ENCODE measurements at places on chromosomes 2 and 18. TPM values are rescaled to one million over a fixed set of nuclear protein-coding genes. Genes with fewer than 3 reads are reported as not detected.
A peak's percentile ranks its signal among the peaks of the same experiment; 100 is the strongest.

DNA sequence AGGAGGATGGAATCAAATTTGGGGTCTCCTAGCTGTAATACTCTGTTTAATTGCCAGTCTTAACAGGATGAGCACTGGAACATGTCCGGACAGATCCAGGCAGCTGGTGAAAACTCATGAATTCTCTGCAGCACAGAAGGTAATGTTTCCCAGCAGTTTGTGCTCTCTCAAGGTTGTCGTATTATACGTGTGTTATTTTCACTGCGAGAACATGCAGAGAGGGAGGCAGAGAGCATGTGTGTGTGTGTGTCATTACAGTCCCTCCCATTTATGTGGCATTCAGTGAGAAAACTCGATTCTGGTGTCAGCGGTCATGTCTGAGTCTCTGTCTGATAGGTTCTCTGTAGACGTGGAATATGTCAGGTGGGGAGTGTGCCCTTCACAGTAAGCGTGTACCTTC lies 150.2 kb upstream of the POU3F3 start:
- H3K4me3 ChIP-seq: no peak overlapping the region
- no peak for DNase-seq
- H3K27me3 ChIP-seq: no peaks in the 10 kb centered on the region
- no peaks in the 10 kb centered on the region for H3K4me1 ChIP-seq

Gene POTEE
- polyA plus RNA-seq: 0.10 TPM

- H3K4me1 ChIP-seq: peaks cover 8% of the 10 kb centered on the region
- H3K36me3 ChIP-seq: no peaks in the 10 kb centered on the region
- DNase-seq: no peak
Observed at GRCh38 chr2:773256-774160, 96.3 kb upstream of the TMEM18 start.

DNA sequence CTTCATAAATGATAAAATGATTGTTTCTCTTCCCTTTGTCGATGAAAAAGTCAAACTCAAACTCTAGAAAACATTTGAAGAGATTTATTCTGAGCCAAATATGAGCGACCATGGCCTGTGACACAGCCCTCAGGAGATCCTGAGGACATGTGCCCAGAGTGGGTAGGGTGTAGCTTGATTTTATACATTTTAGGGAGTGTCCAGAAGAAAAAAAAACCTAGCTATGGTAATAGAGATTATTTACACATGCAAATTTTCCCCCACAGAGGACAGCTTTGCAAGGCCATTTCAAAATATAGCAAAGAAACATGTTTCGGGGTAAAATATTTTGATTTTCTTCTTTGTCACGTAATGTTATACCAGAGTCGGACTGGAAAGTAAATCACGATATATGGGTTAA lies 92.4 kb upstream of the TRIB2 start:
- no peaks in the 10 kb centered on the region for H3K36me3 ChIP-seq
- H3K4me3 ChIP-seq: no peak overlapping the region
- no peaks in the 10 kb centered on the region for H3K27me3 ChIP-seq
- H3K4me1 ChIP-seq: peaks cover 10% of the 10 kb centered on the region
- no peak overlapping the region for H3K27ac ChIP-seq
- no peak for DNase-seq

- no peak overlapping the region for H3K27ac ChIP-seq
- no peaks in the 10 kb centered on the region for H3K27me3 ChIP-seq
- no peaks in the 10 kb centered on the region for H3K4me1 ChIP-seq
Observed at GRCh38 chr2:104897515-104898184, 43.7 kb downstream of the POU3F3 start.

Gene SERPINB2
- polyA plus RNA-seq: 0.09 TPM

- H3K27me3 ChIP-seq: no peaks in the 10 kb centered on the region
- H3K4me1 ChIP-seq: peaks cover 20% of the 10 kb centered on the region
- H3K27ac ChIP-seq: no peak overlapping the region
- no peak for DNase-seq
- H3K4me3 ChIP-seq: no peak overlapping the region
Observed at GRCh38 chr2:239193401-239193811, 207.4 kb downstream of the HDAC4 start.

DNA sequence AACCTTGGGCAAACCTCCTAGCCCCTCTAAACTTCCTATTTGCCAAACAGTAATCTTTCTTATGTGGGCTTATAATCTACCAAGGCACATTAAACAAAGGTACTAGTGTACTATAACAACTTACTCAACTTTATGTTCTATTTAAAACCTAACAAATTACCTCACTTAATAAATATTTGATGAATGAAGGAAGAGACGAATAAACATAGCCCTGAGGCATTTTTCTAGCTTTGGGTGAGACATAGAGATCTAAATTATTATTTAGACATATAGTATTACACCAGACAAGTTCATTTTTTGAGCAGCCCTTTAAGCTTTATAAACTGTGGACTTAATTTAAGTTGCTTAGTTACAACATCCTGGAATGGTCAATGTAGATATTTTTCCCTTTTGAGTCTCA lies 104.6 kb downstream of the UNC80 start:
- no peaks in the 10 kb centered on the region for H3K4me1 ChIP-seq
- DNase-seq: no peak
- H3K27me3 ChIP-seq: peaks cover 13% of the 10 kb centered on the region
- no peaks in the 10 kb centered on the region for H3K36me3 ChIP-seq

Gene USP34
- polyA plus RNA-seq: 19.1 TPM

DNA sequence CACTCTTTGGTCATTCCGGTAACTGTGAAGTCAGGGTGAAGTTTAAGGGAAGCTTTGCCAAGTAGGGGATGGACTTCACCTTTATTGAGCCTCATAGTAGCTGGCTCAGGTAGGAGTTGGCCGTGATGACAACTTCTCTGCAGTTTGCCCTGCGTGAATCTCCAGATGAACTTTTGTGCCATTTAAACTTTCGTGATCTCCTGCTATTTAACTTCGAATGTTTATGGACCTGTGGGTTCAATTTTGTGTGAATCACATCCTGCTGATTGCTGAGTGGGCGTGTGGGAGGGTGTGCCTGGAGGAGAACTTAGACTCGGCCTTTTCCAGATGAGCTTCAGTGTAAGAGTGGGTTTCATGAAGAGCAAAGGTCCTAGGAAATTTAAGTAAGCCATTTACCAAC lies 4.2 kb downstream of the UGT1A1 start:
- H3K4me1 ChIP-seq: no peaks in the 10 kb centered on the region
- H3K4me3 ChIP-seq: no peak overlapping the region

Gene STRADB
- 31.5 TPM for polyA plus RNA-seq

DNA sequence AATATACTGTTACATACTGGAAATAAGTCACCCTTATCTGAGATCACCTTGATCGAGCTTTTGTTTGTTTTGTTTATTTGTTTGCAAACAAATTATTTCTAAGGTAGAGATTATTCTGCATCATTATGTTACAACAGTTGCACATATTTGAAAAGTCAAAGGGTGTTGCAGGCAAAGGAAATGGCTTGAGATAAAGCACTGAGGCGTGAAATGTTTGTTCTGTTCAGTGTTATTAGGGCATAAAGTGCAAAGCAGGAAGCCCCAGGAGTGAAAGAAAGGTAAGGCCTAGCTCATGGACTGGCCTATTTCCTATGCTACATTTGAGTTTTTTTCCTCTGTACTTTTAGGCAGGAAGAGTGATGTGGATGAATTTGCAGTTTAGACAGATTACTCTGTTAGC lies 1815.6 kb upstream of the LRRTM1 start:
- DNase-seq: no peak
- H3K27ac ChIP-seq: no peak overlapping the region
- H3K27me3 ChIP-seq: no peaks in the 10 kb centered on the region

DNA sequence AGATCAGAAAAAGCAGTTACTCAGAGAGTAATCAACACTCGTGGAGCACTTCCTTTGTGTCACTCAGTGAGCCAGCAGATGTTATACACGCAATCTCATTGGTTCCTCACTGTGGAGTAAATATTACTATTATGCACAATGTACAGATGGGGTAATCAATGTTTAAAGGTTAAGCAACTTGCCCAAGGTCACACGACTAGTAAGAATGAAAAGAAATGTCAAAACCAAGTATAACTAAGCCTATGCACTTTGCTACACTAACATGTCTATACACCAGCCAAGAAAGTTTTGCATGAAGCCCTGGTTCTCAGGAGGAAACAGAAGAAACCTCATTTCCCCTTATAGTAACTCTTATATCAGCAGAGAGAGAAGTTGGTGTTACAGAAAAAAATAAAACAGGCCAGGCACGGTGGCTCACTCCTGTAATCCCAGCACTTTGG lies 5.4 kb downstream of the METTL21A start:
- H3K4me1 ChIP-seq: peaks cover 22% of the 10 kb centered on the region
- peak overlapping the region; percentile 85 for H3K27ac ChIP-seq
- no peaks in the 10 kb centered on the region for H3K27me3 ChIP-seq
- H3K36me3 ChIP-seq: peaks cover 9% of the 10 kb centered on the region
- DNase-seq: peak; percentile 24

DNA sequence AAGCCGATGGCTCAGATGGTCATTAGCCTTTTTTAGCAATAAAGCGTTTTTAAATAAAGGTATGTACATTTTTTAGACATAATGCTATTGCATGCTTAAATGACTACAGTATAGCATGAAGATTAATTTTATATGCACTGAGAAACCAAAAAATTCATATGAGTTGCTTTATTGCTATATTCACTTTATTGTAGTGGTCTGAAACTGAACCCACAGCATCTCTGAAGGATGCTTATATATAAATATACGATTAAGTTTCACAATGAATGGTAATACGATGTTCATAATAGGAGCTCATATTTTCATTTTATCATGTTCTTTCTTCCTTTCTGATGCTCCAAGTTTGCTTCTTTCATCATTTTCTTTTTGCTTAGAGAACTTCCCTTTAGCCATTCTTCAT lies 132.8 kb downstream of the DNAH6 start:
- no peak for DNase-seq
- peak overlapping the region; percentile 57 for H3K4me3 ChIP-seq
- peaks cover 12% of the 10 kb centered on the region for H3K36me3 ChIP-seq
- peaks cover 81% of the 10 kb centered on the region for H3K4me1 ChIP-seq
- H3K27ac ChIP-seq: peak overlapping the region; percentile 94

Gene GCG
- polyA plus RNA-seq: not detected

DNA sequence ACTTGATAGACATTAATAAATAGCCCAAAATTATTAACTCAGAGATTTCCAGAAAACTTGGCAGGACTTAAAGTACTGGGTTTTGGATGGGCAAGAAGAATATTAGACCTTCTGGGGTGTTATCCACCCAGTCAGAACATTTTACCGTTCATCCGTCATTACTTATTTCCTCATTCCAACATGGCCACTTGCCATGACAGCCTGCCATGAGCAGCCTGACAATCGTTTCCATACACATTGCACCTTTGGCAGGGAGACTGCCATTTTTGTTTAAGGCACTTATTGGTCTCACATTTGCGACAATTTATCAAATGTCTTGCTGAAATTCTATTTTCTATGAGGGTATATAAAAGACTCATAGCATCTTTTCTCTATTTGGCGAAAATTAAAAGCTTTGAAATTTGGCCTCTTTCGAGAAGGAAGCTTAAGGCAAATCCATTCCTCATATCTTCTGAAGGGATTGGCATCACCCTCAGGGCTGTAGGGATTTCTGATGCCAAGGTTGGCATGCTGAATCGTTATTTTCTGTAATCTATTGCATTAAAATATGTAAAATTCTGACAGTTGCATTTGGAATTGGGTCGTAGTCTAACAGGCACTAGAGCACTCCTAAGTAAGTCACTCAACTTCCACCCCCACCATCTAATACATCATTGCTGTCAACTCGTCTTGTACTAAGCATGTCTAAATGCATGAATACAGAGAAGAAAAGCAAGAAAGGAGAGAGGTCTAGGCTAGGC lies 406.3 kb upstream of the PIK3C3 start:
- no peaks in the 10 kb centered on the region for H3K27me3 ChIP-seq
- no peaks in the 10 kb centered on the region for H3K36me3 ChIP-seq
- no peak overlapping the region for H3K4me3 ChIP-seq
- DNase-seq: no peak
- no peaks in the 10 kb centered on the region for H3K4me1 ChIP-seq

Gene NT5DC4
- polyA plus RNA-seq: not detected

DNA sequence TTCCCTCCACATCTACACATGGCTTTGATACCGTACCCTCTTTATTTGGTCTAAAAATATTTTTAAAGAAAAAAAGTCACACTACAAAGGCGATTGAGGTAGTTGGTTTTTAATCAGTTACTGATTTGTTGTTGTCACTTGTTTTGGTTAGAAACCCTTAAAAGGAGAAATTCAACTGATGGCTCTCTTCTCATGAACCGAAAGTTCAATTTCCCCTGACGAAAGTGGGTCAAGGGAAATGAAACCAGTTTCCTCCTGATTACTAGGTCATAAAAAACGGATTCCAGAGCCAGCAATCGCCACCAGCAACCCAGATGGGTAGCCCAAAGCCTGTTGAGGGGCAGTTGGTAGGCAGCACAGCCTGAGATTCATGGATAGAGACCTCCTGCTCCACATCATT lies 63.2 kb downstream of the DLGAP1 start:
- no peak overlapping the region for H3K4me3 ChIP-seq
- no peak overlapping the region for H3K27ac ChIP-seq
- no peak for DNase-seq
- H3K36me3 ChIP-seq: no peaks in the 10 kb centered on the region

- H3K36me3 ChIP-seq: no peaks in the 10 kb centered on the region
- DNase-seq: no peak
- H3K27me3 ChIP-seq: no peaks in the 10 kb centered on the region
Observed at GRCh38 chr2:136164280-136164776, 46.4 kb upstream of the CXCR4 start.

DNA sequence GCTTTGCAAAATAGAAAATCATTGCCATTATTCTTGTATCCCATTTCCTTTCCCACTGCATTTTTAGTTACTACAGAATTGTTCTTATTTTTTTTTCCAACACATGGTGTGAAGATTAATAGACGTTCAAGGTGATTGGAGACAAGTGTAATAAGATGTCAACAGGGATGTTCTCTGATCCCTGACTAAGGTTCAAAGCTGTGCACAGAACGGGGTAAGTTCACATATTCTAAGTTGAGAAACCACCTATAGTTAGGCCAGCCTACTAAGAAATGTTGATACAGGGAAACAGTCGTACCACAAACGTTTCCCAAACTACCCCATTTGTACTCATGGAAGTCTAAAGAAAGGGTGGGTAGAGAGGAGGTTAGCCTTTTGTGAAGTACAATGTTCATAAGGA lies 6.4 kb upstream of the TMEM17 start:
- H3K4me1 ChIP-seq: no peaks in the 10 kb centered on the region
- H3K4me3 ChIP-seq: no peak overlapping the region
- no peaks in the 10 kb centered on the region for H3K36me3 ChIP-seq
- H3K27me3 ChIP-seq: peaks cover 10% of the 10 kb centered on the region
- H3K27ac ChIP-seq: no peak overlapping the region
- DNase-seq: no peak

DNA sequence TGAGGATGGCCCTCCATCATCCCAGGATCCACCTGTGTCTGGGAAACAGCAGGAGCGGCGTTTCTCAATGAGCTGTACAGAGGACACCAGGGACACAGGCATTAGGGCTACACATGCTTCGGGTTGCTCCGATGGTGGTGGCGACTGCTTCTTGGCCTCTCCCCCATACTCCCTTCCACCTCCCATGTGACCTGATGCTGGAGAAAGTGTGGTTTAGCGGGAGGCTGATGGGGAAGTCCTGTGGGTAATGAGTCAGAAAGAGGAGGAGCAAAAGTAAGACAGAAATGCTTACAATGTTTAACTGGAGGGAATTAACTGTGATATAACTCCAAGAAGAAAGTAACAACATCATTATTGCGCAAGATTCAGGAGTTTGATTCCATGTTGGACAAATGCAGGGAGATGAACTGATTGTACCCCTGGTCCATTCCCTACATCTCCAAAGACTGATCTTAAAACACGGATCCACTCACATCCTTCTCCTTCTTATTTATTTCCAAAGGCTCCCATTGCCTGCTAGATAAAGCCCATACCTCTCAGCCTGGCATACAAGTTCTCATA lies 186.6 kb downstream of the NRP2 start:
- H3K27ac ChIP-seq: no peak overlapping the region
- no peak for DNase-seq
- no peaks in the 10 kb centered on the region for H3K4me1 ChIP-seq
- peaks cover 23% of the 10 kb centered on the region for H3K27me3 ChIP-seq
